ENCODE measurements at places on chromosomes 12 and 14. TPM values are rescaled to one million over a fixed set of nuclear protein-coding genes. Genes with fewer than 3 reads are reported as not detected.
A peak's percentile ranks its signal among the peaks of the same experiment; 100 is the strongest.

C12orf50 gene
- total RNA-seq = not detected

GPR84 gene
- not detected for total RNA-seq

DNA sequence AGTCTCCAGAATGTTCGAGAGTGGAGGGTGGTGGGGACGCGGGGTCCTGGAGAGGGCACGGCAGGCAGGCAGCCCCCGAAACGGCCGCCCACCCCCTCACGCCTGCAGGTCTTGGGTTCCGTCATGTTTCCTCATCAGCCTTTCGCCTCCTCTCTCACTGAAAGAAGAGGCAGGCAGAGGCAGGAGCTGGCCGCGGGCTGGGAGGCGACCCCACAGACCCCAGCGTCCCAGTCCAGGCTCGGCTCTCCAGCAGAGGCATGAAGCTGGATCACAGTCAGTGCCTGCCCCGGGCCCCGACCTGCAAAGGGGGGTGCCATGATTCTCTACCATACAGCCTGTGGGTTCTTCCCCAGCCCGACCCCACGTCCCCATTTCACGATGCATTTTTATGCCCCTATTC is 13.4 kb downstream of the GALNT9 start:
- DNase-seq = no peak
- no peaks in the 10 kb centered on the region for H3K36me3 ChIP-seq
- no peaks in the 10 kb centered on the region for H3K4me1 ChIP-seq
- no peak overlapping the region for H3K27ac ChIP-seq

GRCh38 chr14:65776193-65776852 is 363.8 kb downstream of the FUT8 start:
- no peak overlapping the region for H3K27ac ChIP-seq
- peaks cover 21% of the 10 kb centered on the region for H3K27me3 ChIP-seq
- no peaks in the 10 kb centered on the region for H3K36me3 ChIP-seq
- DNase-seq = no peak

GRCh38 chr14:79363291-79363690 is 848.0 kb downstream of the DIO2 start:
- DNase-seq = no peak
- no peak overlapping the region for H3K4me3 ChIP-seq

- H3K4me3 ChIP-seq = peak overlapping the region; percentile 22
- peak; percentile 80 for DNase-seq
- no peaks in the 10 kb centered on the region for H3K27me3 ChIP-seq
- peaks cover 21% of the 10 kb centered on the region for H3K4me1 ChIP-seq
These were observed 44.6 kb upstream of the KITLG start for GRCh38 chr12:88624911-88625310.

DNA sequence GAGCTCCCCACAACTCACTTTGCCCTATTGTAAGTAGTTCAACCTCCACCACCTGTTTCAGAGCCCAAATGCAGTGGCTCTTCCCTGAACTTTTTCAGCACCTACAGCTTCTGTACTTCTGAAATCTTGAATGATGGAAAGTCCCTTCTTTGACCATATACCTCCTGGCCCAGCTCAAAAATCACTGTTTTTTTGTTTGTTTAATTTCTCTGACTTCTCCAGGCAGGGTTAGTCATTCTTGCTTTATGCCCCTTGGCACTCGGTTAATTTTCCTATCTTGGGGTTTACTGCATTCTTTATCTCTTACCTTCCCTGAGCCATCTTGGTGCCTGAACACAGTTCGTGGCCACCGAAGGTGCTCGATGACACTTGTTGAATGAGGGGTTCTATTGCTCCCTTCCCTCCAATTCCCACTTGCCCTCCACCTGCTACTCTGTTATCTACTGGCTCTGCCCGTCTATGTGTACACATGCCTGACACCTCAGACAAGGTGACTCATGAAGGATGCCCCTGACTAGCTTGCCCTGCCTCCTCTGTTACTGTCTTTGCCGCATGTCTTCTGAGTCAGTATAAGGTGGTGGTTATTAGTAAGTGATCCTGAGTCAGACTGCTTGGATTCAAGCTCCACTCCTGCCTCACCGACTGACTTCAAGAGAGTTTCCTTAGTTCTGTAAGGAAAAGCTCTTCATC is 4.4 kb downstream of the AMHR2 start:
- H3K27ac ChIP-seq = no peak overlapping the region
- H3K4me1 ChIP-seq = peaks cover 5% of the 10 kb centered on the region
- no peaks in the 10 kb centered on the region for H3K27me3 ChIP-seq
- H3K4me3 ChIP-seq = no peak overlapping the region
- H3K36me3 ChIP-seq = no peaks in the 10 kb centered on the region

Data from GM23248 (cell line).